Stimulated activated CD4-positive, alpha-beta T cell treated with anti-CD3 and anti-CD28 coated beads, Interleukin-15, amount 100 ng/mL, for 1 hour (primary cell): ENCODE measurements at places on chromosomes 11 and 22.

DNA sequence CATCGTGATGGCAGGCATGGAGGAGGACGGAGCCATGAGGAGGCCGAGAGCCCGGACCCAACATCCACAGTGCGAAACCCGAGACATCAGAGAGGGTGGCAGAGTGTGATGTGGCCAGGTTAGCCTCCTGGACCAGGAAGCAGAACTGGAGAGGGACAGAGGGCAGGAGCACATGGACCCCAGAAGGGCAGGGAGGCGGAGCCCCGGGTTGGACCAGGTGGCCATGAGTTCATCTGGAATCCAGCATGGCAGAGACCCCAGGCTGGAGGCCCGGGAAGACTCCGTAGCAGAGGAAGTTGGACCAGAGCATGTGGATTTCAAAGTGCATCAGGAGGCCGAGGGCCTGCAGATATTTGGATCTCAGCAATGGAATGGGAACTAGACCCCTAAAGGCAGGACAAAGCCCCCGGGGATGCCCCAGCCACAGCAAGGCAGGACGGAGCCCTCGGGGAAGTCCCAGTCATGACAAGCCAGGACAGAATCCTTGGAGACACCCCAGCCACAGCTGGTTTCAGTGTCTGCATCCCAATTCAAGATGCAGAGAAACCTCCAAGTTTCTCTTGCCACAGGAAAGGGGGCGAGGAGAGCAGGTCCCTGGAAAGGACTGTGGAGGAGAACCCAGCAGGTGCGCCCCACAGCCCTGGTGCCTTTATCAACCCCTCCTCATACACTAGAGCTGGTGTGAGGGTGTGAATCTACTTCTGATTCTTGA is 1393.4 kb downstream of the BRD1 start:
- DNase-seq, result no peak

DNA sequence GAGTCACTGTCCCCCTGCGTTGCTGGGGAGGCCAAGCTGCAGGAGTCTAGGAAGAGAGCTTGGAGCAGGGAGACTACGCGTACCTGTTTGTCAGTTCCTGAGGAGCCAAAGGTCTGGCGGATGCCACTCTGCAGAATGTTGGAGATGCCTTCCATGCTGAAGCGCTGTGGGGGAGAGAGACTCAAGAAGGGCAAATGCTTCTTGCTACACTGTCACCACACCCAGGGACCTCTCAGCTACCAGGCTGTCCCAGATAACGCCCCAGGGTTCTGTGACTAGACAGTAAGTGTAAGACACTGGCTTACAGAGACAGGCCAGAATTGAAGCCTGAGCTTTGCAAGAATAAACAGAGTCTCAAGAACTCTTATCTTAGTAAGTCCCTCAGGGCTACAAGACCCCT is 42.0 kb downstream of the FEZ1 start:
- no peak for DNase-seq

- no peak for DNase-seq
These were observed 13.7 kb upstream of the DRD2 start for GRCh38 chr11:113488931-113489351.

DNA sequence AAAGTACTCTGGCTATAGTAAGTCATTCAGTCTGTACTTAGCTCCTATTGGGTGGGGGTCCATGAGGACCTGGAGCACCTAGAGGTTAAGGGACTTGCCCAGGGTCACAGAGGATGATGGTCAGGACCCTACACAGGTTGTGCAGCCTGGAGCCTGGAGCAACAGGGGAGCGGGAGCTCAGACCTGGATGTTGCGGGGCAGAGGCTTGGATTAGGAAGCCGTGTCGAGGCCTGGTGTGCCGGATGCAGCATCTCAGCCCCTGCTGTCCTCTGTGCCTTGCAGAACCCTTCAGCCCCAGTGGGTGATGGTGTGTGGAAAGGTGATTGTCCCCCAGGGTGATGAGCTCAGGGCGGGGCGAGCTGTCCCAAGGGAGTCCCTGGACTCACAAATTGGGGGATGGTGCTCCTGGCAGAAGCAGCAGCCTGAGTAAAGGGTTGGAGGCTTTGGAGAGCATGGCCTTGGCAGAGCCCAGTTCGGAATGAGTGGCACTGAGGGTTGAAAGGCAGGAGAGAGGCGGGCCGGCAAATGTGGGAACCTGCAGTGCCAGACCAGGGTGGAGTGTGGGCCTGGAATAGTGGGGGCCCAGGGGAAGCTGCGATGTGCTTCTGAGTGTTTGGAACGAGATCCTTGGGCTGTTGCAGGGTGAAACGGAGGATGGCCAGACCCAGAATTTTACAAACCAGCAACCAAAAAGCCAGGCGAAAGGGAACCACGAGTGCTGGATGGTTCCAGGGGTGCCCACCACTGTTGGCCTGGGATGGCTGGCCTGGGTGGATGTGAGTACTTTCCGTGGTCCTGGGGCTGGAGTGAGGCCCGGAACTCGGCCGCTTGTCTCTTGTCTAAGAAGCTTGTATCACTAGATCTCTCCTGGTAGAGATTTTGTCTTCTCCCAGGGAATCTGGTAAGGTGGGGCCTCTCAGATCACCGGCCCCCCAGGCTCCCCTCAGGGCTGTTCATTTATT is 2.9 kb downstream of the TPCN2 start:
- no peak for DNase-seq

GRCh38 chr11:79083352-79083751 is 357.5 kb downstream of the TENM4 start:
- DNase-seq, result no peak

DNA sequence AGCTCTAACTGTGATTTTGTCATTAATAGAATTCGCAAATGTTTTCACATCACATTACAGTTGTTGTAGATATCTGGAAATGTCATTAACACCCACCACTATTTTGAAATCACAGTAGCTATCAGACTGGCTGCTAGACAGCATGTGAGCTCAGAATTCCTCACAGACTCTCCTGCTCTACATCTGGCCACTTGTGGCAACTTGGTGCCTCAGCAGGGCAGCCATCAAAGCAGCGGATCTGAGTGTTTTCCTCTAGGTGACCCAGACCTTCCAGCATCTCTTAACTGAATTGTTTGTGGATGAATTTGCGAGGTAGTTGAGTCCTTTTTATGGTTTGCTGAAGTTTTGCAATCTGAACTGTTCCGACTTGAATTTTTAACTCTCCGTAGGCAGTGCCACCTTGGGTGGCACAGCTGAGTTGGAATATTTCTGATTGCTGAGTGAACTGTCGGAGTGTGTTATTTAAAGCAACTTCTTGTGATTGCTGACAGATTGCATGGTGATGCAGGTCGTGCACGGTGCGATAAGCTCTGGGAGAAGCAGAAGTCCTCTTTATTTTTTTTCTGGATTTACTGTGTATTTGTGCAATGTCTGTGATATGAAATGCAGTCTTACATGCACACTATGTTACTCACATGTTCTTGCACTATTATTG is 114.0 kb upstream of the PLET1 start:
- no peak for DNase-seq

GRCh38 chr11:123536690-123537437 is 106.8 kb downstream of the GRAMD1B start:
- DNase-seq, result no peak

GRCh38 chr11:1478544-1478943 is 8.0 kb downstream of the MOB2 start:
- DNase-seq, result no peak

DNA sequence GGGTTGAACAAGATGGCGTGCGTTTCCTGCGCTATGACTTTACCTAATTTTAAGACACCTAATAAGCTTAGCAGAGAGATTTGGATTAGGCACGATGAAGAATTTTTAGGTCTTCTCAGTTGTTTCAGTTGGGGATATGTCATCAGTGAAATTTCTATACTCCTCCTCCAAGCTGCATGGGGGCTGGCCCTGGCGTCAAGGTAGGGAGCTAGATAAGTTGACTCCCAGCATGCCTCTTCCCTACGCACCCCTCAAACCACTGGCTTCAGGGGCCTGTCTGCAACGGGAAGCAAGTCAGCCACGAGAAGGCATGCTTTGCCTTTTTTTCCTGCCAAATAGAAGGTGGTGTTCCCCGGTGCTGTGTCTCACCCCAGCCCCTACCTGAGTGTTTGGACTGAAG is 13.3 kb downstream of the DGAT2 start:
- no peak for DNase-seq

- DNase-seq, result no peak
These were observed 31.9 kb upstream of the TP53I11 start for GRCh38 chr11:44982496-44983062.

- DNase-seq, result no peak
These were observed 57.8 kb downstream of the ELFN2 start for GRCh38 chr22:37369483-37369882.

- DNase-seq, result no peak
These were observed 2.7 kb upstream of the ARHGAP42 start for GRCh38 chr11:100684101-100685065.

GRCh38 chr11:109668973-109669634 is 247.1 kb downstream of the C11orf87 start:
- DNase-seq, result no peak

DNA sequence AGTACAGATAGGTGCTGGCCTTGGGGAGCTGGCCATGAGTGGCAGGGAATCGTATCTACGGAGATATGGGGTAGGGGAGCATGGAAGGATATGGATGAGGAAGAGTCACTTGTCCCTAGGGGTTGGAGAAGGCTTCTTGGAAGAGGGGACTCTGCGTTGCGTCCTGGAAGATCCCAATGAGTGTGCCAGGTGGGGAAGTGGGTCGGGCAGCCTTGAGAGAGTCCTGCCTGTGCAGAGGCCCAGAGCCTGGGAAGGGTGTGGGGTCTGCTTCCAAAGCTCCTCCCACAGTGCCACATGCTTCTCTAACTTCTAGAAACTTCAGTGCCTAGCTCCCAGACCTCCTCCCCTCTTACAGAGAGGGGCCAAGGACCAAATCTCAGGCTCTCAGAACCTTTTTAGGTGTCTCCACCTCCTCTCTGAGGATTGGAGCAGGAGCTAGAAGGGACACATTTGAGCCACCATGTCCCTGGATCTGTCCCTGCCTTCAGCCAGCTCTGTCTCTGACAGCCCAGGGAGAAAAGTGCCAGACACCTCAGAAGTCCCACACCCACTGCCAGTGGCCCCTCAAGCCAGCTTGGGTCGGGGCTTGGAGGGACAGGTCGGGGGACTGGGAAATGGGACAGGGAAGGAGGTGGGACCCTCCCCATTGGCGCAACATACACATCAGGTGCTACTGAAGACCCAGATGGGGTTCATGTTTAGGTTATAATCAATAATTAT is 11.0 kb downstream of the RHBDD3 start:
- no peak for DNase-seq

DNA sequence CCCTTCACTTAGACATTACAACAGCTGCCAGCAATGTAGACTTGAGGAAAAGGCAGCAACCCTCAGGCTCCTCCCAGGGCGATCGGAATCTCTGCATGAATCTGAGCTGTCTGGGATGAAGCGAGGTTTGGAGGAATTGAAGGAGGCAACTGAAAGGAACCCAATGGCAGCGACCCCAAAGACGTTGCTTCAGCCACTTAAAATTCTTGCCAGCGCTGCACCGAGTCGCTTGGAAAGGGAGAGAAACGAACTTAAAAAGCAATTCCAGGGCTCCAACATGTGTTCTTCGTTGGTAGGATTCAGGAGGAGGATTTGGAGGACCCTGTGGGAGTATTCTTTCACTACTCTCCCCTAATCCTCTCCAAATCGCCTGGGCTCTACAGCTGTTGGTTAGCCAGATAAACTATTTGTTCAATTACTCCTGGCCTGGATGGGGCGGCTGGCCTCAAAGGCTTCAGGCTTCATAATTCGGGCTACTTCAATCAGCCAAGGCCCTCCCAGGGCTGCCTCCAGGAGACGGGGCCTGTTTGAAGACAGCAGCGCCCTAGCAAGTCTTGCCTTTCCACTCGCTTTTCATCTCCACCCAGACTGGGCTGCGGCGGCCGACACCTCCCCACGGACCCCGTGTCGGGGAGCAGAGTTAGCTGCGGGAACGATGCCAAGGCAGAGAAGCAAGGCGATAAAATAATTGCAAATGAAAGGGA is 72.4 kb upstream of the TMEM45B start:
- DNase-seq, result no peak

GRCh38 chr11:13376838-13377237 is 86.2 kb downstream of the BTBD10 start:
- no peak for DNase-seq

DNA sequence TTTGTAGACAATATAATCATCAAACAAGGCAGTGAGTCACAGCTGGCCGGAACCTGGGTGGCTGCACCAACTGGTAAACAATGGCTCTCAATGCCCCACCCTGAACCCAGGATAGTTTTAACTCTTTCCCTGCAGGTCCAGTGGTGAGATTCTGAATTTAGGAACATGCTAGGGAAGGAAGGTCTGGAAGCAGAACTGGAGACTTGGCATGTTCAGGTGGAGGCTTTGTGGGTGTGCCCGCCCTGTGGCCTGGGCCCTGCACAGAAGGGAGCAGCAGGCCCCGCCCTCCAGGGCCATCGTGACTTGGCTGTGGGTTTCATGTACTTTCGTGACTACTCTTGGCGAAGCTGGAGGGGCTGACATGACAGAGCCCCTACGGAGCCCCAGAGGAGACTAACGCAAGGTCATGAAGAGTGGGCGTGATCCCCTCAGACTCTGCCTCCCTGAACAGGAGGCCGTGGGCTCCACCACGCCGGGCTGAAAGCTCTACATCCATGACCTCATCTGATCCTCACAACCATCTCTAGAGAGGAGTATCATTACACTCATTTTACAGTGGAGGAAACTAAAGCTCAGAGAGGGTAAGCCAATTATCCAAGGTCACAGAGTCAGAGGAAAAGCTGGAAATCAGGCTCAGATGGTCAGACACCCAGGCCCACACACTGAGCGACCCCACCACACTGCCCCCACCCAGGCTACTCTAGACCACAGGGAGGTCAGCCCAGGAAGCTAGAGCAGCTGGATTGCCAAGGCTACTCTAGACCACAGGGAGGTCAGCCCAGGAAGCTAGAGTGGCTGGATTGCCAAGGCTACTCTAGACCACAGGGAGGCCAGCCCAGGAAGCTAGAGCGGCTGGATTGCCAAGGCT is 27.3 kb downstream of the MAFF start:
- DNase-seq, result no peak

DNA sequence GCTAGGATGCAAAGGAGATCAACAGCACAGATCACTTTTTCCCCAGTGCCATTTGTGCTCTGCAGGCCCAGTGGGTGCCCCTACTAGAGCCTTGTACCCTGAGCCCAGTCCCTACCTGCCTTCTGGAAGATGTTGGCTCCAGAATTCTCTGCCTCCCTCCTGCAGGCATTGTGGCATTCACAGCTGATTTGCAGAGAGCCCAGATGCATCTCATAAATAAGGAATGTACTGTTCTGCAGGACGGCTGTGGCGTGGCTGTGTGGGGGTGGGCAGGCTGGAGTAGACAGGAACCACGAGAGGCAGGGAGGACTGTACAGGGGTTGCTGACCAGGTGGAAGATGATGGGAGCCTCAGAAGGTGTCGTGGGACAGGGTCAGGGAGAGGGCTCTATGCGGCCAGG is 11.2 kb upstream of the MIAT start:
- no peak for DNase-seq

DNA sequence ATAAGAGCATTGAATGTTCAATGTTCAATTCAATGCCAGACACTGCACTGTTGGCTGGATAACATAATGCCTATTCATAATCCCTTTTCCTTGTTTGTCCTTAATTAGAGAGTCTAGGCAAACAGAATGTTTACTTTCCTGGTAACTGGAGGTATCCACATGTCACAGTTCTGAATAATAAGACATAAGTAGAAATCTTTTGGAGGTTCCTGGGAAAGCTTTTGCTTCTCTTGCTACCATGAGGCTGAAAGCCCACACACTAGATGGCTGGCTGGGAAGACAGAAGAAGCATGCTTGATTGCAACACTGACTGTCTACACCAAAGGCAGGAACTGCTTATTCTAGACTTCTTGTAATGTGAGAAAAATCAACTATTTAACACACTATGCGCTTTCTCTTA is 79.5 kb downstream of the GAB2 start:
- no peak for DNase-seq

GRCh38 chr11:58622344-58622743 is at the start of gene CNTF:
Gene CNTF (plus strand): TSS chr11:58622665. CDS start chr11:58622753, 88 bp downstream.
- no peak for DNase-seq
